CD4-positive, alpha-beta T cell treated with Interleukin-10 for 1 hour (primary cell): ENCODE measurements at places on chromosomes 6 and 20.

GRCh38 chr6:74939151-74939708 lies 266.6 kb downstream of the COL12A1 start:
- no peak for DNase-seq

DNA sequence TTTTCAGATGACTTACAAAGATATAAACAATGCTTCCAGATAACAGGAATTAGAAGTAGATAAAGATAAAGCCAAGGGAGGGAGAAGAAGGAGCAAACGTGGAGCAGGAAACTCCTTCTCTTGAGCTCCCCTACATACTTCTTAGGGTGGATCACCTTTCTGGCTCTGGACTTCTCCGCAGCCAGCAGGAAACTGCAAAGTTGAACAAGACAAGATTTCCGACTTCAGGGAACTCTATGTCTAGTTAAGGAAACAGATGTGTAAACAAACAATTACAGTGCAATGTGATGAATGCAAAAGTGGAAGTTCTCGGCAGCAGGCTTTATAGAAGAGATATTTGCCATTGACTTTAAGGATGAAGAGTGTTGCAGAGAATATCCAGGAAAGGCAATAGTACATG lies 134.0 kb upstream of the MARCKS start:
- no peak for DNase-seq

GRCh38 chr6:90575267-90575666 lies 11.6 kb downstream of the MAP3K7 start:
- DNase-seq = no peak

GRCh38 chr6:6866656-6867403 lies 240.9 kb upstream of the RREB1 start:
- DNase-seq = no peak

- no peak for DNase-seq
Observed at GRCh38 chr20:23122321-23122720, 36.2 kb upstream of the CD93 start.

DNA sequence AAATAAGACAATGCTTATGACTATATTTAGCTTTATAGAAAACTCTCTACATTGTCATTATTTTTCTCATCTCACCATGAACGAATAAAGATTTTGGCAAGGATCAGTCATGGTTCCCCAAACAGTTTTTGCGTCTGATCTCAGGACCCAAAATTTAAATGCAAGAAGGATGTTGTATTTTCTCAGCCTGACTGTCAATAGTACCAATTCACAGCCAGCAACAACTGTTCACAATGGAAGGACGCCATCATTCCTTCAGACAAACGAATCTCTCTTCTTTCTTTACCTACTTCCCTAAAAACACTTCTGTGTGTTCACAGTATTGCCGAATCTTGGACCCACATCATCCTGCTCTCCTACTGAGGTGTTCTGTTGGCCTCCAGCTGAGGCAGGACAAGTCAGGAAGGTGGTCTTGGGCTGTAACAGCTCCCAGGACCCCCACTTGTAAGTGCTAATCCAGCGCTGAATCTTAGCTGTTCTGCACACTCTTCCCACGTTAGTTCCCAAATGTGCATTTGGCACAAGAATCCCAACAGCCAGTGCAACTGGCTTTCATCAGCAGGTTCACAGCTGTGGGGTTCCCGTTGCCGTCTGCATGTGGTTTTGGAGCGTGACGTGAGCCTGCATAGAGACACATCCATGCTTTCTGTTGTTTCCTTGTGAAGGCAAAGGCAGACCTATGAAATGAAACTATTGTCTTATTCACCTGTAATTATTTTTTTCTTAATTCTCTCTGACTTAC lies 600.0 kb downstream of the QKI start:
- DNase-seq = no peak

DNA sequence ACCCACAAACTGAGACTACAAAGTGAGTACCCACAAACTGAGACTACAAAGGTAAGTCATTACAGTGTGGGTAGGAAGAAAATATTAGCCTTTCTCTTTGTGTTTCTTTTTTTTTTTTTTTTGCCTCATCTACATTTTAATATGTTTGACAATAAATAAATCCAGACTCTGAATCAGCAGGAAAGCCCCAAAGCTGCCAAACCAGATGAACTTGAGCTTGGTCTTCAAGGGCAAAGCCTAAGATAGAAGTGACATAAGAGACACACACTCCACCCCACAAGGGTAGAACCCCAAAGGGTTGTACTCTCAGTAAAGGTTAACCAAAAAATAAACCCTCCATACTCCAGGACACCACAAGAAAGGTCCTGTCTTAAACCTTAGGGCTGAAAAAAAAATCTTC lies 326.8 kb upstream of the ARID1B start:
- DNase-seq = no peak

DNA sequence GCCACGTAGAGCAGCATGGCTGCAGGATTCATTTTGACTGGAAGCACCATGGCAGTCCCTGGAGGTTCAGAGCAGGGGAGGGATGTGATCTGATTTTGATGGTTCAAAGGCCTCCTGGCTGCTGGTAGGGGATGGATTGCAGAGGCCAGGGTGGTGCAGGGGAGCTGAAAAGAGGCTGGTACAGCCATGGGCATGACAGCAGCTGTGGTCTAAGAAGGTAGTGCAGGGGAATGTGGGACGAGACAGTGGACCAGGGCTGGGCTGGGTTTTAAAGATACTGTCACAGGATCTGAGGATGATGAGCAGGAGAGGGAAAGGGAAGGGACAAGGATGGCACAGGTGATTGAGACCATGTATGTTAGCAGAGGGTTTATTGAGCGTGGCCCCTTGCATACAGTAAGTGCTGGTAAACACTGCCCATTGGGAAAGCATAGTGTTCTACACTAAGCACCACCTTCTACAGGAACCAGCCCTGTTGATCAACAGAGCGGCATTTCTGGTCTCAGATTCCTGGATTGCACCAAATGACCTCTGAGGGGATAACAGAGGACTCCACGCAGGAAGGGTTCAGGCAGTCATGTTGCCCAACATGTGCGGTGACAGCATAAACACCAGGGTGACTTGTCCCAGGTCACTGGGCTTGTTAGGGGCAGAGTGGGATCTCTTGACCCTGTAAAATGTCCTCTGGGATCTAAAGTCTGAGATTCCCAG lies 14.5 kb upstream of the SIRPA start:
- no peak for DNase-seq

- no peak for DNase-seq
Observed at GRCh38 chr6:70415660-70416059, 2.4 kb downstream of the FAM135A start.

- DNase-seq = no peak
Observed at GRCh38 chr20:41437836-41438235, 71.2 kb upstream of the EMILIN3 start.

DNA sequence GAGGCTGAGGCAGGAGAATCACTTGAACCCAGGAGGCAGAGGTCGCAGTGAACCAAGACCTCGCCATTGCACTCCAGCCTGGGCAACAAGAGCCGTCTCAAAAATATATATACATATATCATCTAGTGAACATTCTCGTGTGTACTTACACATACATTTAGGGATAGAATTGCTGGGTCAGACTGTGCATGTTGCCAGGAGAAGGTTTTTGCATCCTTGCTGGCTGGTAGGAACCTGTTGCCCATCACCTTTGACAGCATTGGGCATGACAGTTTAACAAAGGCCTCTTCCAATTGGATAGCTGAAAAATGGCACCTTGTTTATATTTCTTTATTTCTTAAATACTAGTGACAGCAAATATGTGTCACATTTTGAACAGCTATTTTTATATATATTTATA lies 5.4 kb downstream of the AAR2 start:
- DNase-seq = no peak

DNA sequence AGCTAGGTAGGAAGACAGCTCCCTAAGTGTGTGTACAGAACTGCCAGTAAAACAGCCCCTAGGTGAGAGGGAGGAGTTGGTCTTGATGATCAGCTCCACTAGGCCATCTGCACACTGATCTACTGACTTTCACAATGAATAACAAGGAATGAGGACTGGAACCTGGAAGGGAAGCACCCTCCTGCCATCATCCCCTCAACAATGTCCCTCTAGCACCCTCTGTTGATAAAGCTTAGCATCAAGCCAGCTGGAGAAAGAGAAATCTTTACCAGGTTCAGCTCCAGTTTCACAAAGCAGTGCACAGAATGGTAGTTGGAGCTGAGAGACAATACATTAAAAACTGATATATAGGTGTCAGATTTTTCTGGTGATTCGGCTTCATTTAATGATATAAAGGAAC lies 57.2 kb upstream of the IRAK1BP1 start:
- no peak for DNase-seq

DNA sequence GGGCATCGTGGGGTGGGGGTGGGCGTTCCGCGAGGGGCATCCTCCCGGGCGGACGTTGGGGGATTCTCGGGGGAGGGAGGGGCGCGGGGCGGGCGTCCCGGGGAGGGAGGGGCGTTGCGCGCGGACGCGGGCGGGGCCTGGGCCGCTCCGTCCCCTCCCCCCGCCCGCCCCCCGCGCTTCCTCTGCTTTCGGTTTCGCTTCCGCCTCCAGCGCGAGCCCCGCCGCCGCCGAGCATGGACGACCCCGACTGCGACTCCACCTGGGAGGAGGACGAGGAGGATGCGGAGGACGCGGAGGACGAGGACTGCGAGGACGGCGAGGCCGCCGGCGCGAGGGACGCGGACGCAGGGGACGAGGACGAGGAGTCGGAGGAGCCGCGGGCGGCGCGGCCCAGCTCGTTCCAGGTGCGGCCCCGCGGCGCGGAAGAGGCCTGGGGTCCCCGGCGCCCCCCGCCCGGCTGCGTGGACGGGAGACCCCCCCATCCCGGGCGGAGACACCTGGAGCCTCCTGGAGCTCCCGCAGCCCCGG lies at the start of gene OGFR:
OGFR (plus strand) TSS at position 209 of the 528 bp plus-strand sequence; CDS start at position 234, 25 bp downstream.
- DNase-seq = peak; percentile 78

DNA sequence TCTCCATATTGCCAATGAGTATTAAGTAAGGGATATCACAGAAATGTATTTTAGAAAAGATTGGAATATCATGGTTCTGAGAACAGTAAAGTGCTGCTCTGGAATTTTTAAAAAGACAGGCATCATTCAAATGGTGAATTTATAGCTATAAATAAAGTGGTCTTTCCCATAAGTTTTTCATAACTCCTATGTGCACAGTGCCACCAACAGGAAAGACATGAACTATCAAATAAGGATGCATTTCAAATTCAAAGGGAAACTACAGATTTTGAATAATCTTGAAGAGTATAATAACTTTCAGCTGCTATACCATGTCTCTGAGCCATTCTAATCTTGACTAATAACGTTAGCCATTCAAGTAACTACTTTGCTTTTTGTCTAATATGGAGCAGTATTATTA lies 456.8 kb upstream of the GJE1 start:
- DNase-seq = no peak

GRCh38 chr6:13560651-13561044 lies 13.8 kb upstream of the SIRT5 start:
- no peak for DNase-seq

- no peak for DNase-seq
Observed at GRCh38 chr20:21725892-21726291, 20.4 kb downstream of the PAX1 start.

DNA sequence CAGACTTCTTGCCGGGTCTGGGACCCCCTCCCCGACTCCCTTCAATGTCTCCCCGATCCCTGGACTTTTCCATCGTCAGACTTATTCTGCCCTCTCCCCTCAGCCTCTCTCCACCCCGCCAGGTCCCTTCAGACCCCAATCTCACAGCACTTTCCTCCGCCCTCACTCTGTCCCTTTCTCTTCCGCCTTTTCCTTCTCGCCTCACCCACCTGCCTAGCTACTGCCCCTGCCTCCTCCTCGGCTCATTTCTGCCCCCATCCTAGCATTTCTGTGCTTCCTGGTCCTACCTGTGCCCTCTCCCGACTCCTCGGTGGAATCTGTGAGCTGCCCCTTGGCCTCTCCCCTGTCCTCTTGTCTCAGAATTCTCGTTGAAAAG lies 616 bp downstream of the CHMP4B start:
- peak; percentile 11 for DNase-seq

GRCh38 chr6:46628498-46628897 lies 24.1 kb downstream of the CYP39A1 start:
- no peak for DNase-seq

DNA sequence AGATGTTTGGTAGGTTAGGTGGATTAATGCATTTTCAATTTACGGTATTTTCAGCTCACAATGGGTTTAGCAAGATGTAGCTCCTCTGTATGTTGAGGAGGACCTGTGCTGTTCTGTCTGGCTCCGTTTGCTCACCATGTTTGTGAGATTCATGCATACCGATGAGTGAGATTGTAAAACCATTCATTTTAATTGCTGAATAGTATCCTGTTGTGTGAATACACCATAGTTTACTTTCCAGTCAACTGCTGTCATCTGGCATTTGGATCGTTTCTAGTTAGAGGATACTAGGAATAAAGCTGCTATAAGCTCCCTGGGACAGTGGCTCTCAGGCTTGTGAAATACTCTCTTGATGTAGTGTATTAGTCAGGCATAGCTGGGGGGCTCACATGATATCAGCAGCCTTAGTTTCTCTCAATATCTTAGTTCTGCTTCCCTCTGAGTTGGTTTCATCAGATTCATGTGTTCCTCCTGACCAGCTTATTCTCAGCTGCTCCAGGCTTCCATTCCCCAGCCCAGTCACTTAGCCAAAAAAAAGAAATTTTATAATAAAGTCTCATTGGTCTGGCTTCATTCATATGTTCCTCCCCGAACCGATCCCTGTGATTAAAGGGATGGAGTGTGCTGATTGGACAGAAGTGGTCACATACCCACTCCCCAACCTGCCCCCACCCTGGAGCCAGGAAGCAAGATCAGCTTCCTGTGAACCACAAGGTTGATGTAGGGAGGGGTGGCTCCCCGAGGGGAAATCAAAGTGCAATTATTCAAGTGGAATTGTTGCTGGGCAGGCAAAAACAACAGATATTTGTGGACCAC lies 10.9 kb upstream of the B4GALT5 start:
- peak; percentile 43 for DNase-seq

- peak; percentile 19 for DNase-seq
Observed at GRCh38 chr20:19937651-19938420, 79.3 kb upstream of the NAA20 start.

DNA sequence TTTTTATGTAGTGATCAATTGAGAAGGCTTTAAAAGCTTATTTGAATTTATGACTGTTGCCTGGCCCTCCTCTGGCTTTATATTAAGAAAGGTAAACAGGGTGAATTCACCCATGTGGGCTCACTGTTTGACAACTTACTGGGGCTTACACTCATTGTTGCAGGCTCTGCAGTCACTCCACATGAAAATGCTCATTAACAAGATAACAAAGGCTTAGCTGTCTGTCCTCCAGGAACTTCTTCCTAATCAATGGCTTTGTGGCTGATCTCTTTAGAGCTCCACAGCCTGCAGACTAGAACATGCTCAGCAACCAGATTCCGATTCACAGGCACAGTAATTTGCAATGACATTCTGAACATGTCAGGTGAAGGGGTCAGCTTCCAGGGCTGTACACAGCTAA lies 323.2 kb upstream of the MAN1A1 start:
- no peak for DNase-seq

GRCh38 chr6:70651326-70651905 lies 16.3 kb upstream of the SMAP1 start:
- DNase-seq = peak; percentile 68

- DNase-seq = no peak
Observed at GRCh38 chr20:10658876-10659632, 14.7 kb downstream of the JAG1 start.

DNA sequence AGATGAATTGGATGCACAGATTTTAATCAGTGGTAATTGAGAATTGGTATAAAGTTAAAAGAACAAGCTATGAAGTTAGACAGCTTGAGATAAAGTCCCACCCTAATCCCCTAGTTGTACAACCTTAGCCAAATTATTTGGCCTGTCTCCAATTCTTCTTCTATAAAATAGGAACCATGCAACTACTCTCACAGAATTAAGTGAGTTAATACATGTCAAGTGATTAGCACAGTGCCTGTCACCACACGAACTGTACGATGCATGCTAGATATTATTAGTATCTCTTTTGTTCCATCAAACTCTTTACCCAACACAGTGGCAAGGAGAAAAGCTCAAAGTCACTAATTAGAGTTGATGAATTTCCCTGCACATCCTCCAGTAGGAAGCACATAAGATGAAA lies 44.7 kb downstream of the MBOAT1 start:
- DNase-seq = no peak
